ENCODE measurements at places on chromosomes 11 and 22. TPM values are rescaled to one million over a fixed set of nuclear protein-coding genes. Genes with fewer than 3 reads are reported as not detected.

Gene RAB3IL1
- total RNA-seq: 20.3 TPM

Gene WEE1
- total RNA-seq: 32.2 TPM

Gene OR5D14
- total RNA-seq: not detected

Gene MB
- total RNA-seq: 0.36 TPM

Gene TEX12
- 0.59 TPM for total RNA-seq

Gene CEND1
- total RNA-seq: not detected

Gene CRYBB3
- not detected for total RNA-seq

Gene SAA1
- not detected for total RNA-seq

Measured in osteoblast (primary cell).